ENCODE measurements at places on chromosomes 7 and 10. TPM values are rescaled to one million over a fixed set of nuclear protein-coding genes. Genes with fewer than 3 reads are reported as not detected.

Gene SLC25A13
- total RNA-seq, result 56.0 TPM

Gene CTBP2
- 101 TPM for total RNA-seq

GRCh38 chr10:92110039-92110794, 180.7 kb downstream of the CPEB3 start:
- peak; percentile 77 for DNase-seq

- DNase-seq, result no peak
Observed at GRCh38 chr10:74828946-74829345, 2.5 kb downstream of the KAT6B start.

Gene SNX10
- total RNA-seq, result 5.4 TPM

DNA sequence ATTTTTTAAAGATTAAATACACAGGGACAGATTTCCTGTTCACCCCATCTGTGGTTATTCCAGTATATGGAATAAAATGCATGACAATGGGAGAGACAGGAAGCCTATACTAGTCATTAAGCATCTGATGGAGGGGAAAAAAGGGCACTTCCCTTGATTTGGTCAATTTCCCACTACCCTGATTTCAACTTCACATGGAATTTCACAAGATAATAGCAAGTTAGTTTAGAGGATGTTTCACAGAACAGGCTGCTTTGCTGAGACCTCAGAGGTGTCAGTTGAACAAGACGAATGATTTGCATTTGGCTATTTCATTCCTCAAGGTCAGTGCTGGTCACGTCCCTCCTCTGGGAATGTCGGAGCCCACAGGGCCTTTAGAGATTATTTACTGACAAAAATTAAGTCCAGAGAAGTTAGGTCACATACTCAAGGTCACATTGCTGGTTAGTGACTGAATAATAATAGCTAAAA, 4.7 kb upstream of the ITPRIP start:
- DNase-seq, result peak; percentile 76

Gene MET
- total RNA-seq, result 8.2 TPM

Gene CADPS2
- total RNA-seq, result 6.4 TPM

Gene MYH16
- total RNA-seq, result 0.11 TPM

- DNase-seq, result no peak
Observed at GRCh38 chr7:37832194-37832593, 16.2 kb upstream of the NME8 start.

GRCh38 chr10:109529258-109529657, 394.1 kb downstream of the XPNPEP1 start:
- no peak for DNase-seq

- no peak for DNase-seq
Observed at GRCh38 chr10:81730891-81731290, 144.1 kb upstream of the NRG3 start.

GRCh38 chr7:29974286-29974685, 15.3 kb downstream of the SCRN1 start:
- no peak for DNase-seq

DNA sequence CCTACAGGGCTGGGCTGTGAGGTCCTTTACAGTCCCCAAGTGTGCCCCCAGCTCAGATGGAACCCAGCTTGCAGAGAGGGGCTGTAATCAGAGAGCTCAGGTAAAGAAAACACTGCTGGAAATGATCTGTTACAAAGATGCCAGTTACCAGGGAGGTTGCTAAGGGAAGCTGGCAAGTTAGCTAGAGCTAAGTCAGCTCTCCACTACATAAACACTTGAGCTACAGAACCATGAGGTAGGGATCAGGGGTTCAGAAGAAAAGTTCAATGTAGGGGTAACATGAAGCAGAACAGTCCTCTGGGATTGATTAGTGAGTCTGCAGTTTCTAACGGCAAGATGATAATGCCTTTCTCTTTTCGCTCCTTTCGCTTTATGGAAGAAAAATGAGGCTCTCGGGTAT, 53.1 kb upstream of the TM9SF3 start:
- no peak for DNase-seq

DNA sequence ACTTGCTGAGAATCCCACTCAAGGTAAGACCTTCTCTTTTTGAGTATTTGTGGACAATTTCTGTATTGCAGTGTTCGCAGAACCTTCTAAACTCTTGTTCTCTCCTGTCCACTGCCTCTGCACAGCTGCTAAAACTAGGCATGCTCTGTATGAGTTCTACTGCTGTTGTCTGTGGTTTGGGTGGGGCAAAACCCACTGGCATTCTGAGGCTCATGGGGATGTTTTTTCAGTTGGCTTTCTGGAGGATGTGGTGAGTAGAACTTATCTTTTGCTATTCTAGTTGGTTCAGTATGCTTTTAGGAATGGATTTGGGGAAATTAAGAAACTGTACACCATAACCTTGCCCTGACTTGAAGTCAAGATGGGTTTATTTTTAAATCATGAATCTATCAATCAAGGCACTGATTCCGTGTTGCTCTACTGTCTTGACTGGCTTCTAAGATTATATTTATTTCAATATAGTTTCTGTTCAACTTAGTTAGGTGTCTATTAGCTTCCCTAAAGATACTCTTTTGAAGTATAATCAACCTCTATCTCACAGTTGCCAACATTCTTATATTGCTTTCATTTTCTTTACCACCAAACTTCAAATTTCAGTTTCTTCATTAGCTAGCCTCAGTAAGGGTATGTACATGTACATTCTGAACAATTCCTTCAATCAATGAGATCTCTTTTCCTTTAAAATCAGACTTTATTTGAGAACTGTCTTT, 25.0 kb upstream of the C1GALT1 start:
- DNase-seq, result peak; percentile 90

GRCh38 chr7:116356979-116357378, 142.6 kb upstream of the CAV2 start:
- DNase-seq, result peak; percentile 19

- DNase-seq, result no peak
Observed at GRCh38 chr10:74821501-74821900, 4.9 kb upstream of the KAT6B start.

GRCh38 chr10:17961551-17962422, 10.1 kb downstream of the SLC39A12 start:
- DNase-seq, result peak; percentile 89

Gene GIMAP7
- total RNA-seq, result not detected

GRCh38 chr7:116339564-116339963, 129.2 kb downstream of the TES start:
- no peak for DNase-seq

- peak; percentile 37 for DNase-seq
Observed at GRCh38 chr7:27901028-27901760, 161.2 kb downstream of the TAX1BP1 start.

- no peak for DNase-seq
Observed at GRCh38 chr7:117565226-117565625, 85.4 kb downstream of the CFTR start.

Gene ANKRD1
- total RNA-seq, result 913 TPM

Gene TAS2R5
- 1.5 TPM for total RNA-seq

- no peak for DNase-seq
Observed at GRCh38 chr10:95177429-95177828, 16.6 kb upstream of the ACSM6 start.

Gene CPA2
- total RNA-seq, result not detected

- no peak for DNase-seq
Observed at GRCh38 chr7:126501617-126502016, 751.1 kb downstream of the GRM8 start.

- peak; percentile 83 for DNase-seq
Observed at GRCh38 chr7:16711730-16712129, 41.8 kb upstream of the TSPAN13 start.

- peak; percentile 33 for DNase-seq
Observed at GRCh38 chr10:68598978-68599770, 39.0 kb downstream of the TET1 start.

- peak; percentile 93 for DNase-seq
Observed at GRCh38 chr10:74078037-74078436, 72.6 kb downstream of the AP3M1 start.

DNA sequence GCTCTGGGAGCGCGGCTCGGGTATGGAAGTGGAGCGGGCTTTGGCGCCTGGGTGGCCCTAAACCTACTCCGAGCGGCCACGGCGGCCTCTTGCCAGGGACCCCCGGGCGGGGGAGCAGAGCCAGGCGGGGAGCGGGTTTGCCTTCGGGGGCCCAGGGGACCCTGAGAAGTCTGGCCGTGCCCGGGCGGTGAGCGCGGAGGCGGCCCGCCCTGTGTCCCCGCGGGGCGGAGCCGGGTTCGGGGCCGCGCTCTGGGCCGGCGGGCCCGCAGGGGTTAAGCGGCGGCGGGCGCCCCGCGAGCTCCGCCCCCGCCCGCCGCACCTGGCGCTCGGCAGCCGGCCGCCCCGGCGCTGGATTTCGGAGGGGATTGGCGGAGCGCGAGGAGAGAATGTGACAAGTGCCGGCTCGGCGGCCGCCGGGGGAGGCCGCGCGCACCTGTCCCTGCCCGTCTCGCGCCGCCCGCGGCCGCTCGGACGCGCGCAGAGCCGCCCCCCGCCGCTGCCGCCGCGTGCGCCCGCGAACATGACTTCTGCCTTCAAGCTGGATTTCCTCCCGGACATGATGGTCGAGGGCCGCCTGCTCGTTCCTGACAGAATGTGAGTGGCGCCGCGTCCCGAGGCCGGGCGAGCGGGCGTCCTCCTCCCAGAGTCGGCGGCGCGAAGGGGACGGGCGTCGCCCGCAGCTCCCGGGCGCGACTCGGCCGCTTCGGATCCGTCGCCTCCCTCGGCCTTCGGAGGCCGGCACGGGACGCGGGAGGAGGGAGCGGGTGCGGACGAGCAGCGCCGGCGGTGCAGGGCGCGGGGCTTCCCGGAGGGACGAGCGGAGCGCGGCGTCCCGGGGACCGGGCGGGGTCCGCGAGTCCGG, at the start of gene CELF2:
Gene CELF2 (plus strand): TSS at position 303 of the 862 bp plus-strand sequence. CDS start 218 bp downstream, at position 521.
- peak; percentile 10 for DNase-seq

GRCh38 chr7:64892666-64893309, 10.3 kb upstream of the ZNF273 start:
- no peak for DNase-seq

Gene ZNF117
- 10.2 TPM for total RNA-seq

DNA sequence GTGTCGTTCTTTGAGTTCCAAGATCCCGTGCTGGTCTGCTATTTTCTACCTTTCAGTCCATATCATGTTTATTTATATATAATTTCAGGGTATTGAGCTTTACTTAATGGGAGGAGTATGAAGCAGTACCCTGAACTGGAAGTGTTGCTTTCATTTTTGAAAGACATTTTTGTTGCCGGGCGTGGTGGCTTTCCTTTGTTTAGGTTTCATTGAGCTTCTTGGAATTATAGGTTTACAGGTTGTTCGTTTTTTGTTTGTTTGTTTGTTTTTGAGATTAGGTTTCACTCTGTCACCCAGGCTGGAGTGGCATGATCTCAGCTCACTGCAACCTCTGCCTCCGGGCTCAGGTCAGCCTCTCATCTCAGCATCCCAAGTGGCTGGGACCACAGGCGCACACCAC, 7.4 kb downstream of the ZNF487 start:
- DNase-seq, result no peak

GRCh38 chr7:23020742-23021401, 6.9 kb upstream of the HYCC1 start:
- peak; percentile 95 for DNase-seq

GRCh38 chr7:84232646-84233045, 38.1 kb upstream of the SEMA3A start:
- peak; percentile 47 for DNase-seq

GRCh38 chr7:155349601-155350331, 52.1 kb downstream of the INSIG1 start:
- DNase-seq, result no peak
